ENCODE measurements at places on chromosomes 6 and 20. TPM values are rescaled to one million over a fixed set of nuclear protein-coding genes. Genes with fewer than 3 reads are reported as not detected.

Gene SPATS1
- not detected for total RNA-seq

Gene RNF39
- total RNA-seq: not detected

Gene ABCC10
- 33.5 TPM for total RNA-seq

Gene TCP11
- total RNA-seq: 0.63 TPM

Gene SGK2
- 3.1 TPM for total RNA-seq

Gene VARS2
- total RNA-seq: 41.9 TPM

Gene TDP2
- total RNA-seq: 36.0 TPM

Gene BICRAL
- total RNA-seq: 36.0 TPM

Gene IL17F
- total RNA-seq: not detected

Gene PAX1
- not detected for total RNA-seq

Gene LY6G5B
- 13.5 TPM for total RNA-seq

Gene OTOR
- total RNA-seq: 1.9 TPM

Gene VEGFA
- total RNA-seq: 44.1 TPM

Gene SLC17A3
- total RNA-seq: not detected

Gene AVP
- total RNA-seq: not detected

Gene TPBG
- 2.2 TPM for total RNA-seq

Gene LY6G6D
- not detected for total RNA-seq

Gene FAM184A
- total RNA-seq: 44.8 TPM

Gene TRIM40
- not detected for total RNA-seq

Gene SLC32A1
- 7.2 TPM for total RNA-seq

Gene OVOL2
- total RNA-seq: 0.94 TPM

Gene GCNT2
- 26.3 TPM for total RNA-seq

Gene STMND1
- total RNA-seq: not detected

Gene MARCKS
- 298 TPM for total RNA-seq

Gene LATS1
- total RNA-seq: 52.9 TPM

Gene OPRM1
- 0.94 TPM for total RNA-seq

Gene CCN6
- not detected for total RNA-seq

Gene RRP36
- total RNA-seq: 46.0 TPM

Gene CD109
- total RNA-seq: 1.9 TPM

Gene SLC22A23
- 96.7 TPM for total RNA-seq

Gene HAO1
- not detected for total RNA-seq

Gene HCRTR2
- total RNA-seq: 14.1 TPM

Gene PROKR2
- 44.8 TPM for total RNA-seq

Gene NTSR1
- total RNA-seq: 11.9 TPM

Gene KCNG1
- total RNA-seq: 27.5 TPM
